Naive thymus-derived CD8-positive, alpha-beta T cell (primary cell): ENCODE measurements at places on chromosomes 16 and 17. TPM values are rescaled to one million over a fixed set of nuclear protein-coding genes. Genes with fewer than 3 reads are reported as not detected.

- peak within 1 kb of the TSS; percentile 67 for H3K27ac ChIP-seq
- H3K4me3 ChIP-seq, result peak within 1 kb of the TSS; percentile 90
- peak; percentile 48 for DNase-seq
- no peaks in the 10 kb centered on the region for H3K36me3 ChIP-seq
- peaks cover 9% of the 10 kb centered on the region for H3K4me1 ChIP-seq
- no peaks in the 10 kb centered on the region for H3K27me3 ChIP-seq
Observed at GRCh38 chr17:76384222-76384986, at the start of gene SPHK1. Gene SPHK1 (plus strand): TSS chr17:76384609. CDS start chr17:76385645, 1,036 bp downstream.

GRCh38 chr17:65470783-65471182 lies 90.7 kb downstream of the AXIN2 start:
- no peak overlapping the region for H3K27ac ChIP-seq
- no peaks in the 10 kb centered on the region for H3K36me3 ChIP-seq
- DNase-seq, result no peak
- H3K4me3 ChIP-seq, result no peak overlapping the region
- no peaks in the 10 kb centered on the region for H3K27me3 ChIP-seq

- H3K36me3 ChIP-seq, result peaks cover 6% of the 10 kb centered on the region
- no peaks in the 10 kb centered on the region for H3K4me1 ChIP-seq
- H3K27me3 ChIP-seq, result peaks cover 7% of the 10 kb centered on the region
- H3K4me3 ChIP-seq, result no peak overlapping the region
Observed at GRCh38 chr16:66238696-66239095, 127.8 kb upstream of the CDH5 start.

GRCh38 chr16:65037556-65037955 lies 84.3 kb downstream of the CDH11 start:
- DNase-seq, result no peak
- no peaks in the 10 kb centered on the region for H3K4me1 ChIP-seq
- H3K36me3 ChIP-seq, result peaks cover 4% of the 10 kb centered on the region

- H3K4me1 ChIP-seq, result peaks cover 17% of the 10 kb centered on the region
- DNase-seq, result no peak
- no peak overlapping the region for H3K4me3 ChIP-seq
- no peak overlapping the region for H3K27ac ChIP-seq
- no peaks in the 10 kb centered on the region for H3K27me3 ChIP-seq
Observed at GRCh38 chr17:31467502-31468256, 76.2 kb downstream of the RAB11FIP4 start.

The OTOP3 gene
- total RNA-seq, result not detected

DNA sequence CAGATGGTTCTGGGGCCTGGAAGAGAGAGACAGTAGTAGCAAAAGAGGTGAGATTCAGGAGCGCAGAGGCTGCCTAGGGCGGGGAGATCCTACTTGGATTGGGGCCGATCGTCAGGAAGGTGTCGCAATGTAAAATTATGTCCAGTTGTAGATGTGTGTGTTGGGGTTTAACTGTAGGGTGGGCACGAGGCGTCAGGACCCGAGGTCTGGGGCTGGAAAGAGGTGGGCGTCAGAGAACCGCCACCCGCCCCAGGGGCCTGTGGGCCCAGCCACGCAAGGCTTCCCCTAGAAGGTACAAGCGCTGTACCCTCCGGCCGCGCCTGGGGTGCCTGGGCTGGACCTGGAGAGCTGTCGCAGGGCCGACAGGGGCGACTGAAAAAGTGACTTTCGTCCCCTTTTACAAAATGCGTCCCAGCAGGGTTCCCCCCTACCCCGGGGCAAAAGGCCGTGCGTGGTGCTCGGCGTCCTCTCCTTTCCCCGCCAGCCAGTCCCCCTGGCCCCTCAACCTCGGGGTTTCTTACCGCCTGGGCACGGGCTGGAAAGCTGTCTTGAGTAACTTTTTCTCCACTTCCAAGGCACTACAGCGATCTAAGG lies 2.8 kb downstream of the IRX3 start:
- H3K4me1 ChIP-seq, result peaks cover 29% of the 10 kb centered on the region
- no peak for DNase-seq
- peaks cover 51% of the 10 kb centered on the region for H3K27me3 ChIP-seq
- H3K27ac ChIP-seq, result no peak overlapping the region
- no peaks in the 10 kb centered on the region for H3K36me3 ChIP-seq

DNA sequence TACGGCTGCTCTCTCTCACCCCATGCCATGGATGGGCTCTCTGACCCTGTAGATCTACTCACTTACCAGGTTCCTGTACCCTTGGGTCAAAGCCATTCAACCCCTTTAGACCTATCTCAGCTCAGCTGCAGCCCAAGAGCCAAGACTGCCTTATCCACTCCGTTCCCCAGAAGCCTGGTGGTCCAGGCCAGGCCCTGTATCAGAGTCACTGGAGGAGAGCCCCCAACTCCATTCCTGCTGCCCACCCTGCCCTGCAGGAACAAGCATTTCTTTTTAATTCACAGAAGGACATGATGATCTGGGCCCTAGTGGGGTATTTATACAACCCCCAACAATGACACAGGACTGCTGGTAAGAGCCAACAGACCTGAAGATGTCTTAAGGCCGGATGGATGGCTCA lies 76.8 kb downstream of the AIPL1 start:
- H3K4me1 ChIP-seq, result no peaks in the 10 kb centered on the region
- DNase-seq, result no peak
- H3K4me3 ChIP-seq, result no peak overlapping the region
- H3K36me3 ChIP-seq, result no peaks in the 10 kb centered on the region
- no peak overlapping the region for H3K27ac ChIP-seq
- H3K27me3 ChIP-seq, result peaks cover 22% of the 10 kb centered on the region

- H3K36me3 ChIP-seq, result no peaks in the 10 kb centered on the region
- H3K4me3 ChIP-seq, result no peak overlapping the region
- peaks cover 9% of the 10 kb centered on the region for H3K27me3 ChIP-seq
- H3K4me1 ChIP-seq, result no peaks in the 10 kb centered on the region
Observed at GRCh38 chr16:66121466-66121865, 245.0 kb upstream of the CDH5 start.

DNA sequence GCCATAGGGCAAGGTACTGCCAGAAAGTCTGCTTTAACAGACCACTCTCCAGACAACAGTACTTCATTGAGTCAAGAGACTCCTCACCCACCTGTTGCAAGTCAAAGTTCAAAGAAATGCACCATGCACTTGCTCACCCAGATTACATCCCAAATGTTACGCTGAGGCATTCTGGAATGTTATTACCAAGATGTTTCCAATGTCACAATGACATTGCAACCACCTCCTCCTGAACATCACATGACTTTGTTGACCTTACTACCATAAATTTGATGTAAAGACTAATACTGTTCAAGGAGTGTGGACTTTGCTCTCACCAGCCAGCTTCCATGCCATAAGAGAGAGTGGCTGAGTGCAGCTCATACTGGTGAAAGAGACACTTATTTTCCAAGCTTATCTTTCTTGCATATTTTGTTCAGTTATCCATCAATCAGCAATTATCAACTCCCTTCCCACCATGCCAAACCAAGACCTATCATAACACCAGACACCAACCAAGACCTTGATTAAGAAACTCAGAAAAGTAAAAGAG lies 58.5 kb upstream of the BCAR1 start:
- DNase-seq, result no peak
- peaks cover 15% of the 10 kb centered on the region for H3K27me3 ChIP-seq
- peaks cover 29% of the 10 kb centered on the region for H3K4me1 ChIP-seq
- no peak overlapping the region for H3K27ac ChIP-seq
- no peak overlapping the region for H3K4me3 ChIP-seq
